Activated CD8-positive, alpha-beta T cell treated with anti-CD3 and anti-CD28 coated beads, Interleukin-2, amount 10 ng/mL, durations not matched to agents 7 days and 5 days (primary cell): ENCODE measurements at places on chromosomes 12 and 14. TPM values are rescaled to one million over a fixed set of nuclear protein-coding genes. Genes with fewer than 3 reads are reported as not detected.

DNA sequence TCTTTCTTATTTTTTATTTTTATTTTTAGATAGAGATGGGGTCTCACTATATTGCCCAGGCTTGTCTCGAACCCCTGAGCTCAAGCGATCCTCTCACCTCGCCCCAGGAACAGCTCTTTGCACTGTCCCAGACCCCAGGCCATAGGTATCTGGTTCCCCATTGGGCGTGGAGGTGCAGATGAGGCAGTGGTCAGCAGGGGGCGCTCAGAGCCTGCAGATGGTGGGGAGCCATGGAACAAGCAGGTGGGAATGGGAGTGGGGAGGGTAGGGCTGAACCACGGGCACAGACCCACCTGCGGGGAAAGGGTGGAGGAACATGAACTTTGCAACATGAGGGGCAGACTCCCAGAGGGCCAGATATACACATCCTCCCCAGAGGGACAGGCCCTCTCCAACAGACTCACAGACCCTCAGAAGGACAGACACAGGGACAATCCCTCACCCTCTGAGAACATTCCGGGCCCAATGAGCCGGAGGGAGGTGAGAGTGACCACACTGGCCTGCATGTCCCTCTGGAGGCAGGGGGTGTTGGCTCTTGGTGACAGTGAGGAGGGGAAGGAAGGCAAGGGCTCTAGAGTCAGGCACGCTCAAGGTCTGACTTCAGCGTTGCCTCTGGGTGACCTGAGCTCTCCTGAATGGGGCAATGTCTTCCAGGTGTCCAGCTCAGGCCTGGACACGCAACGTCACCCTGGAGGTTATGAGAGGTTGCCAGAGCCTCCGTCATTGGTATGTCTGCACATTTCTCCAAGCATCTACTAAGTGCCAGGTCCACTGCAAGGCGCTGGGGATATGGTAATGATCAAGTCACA is 34.9 kb downstream of the KRT80 start:
- peak; percentile 81 for DNase-seq

GRCh38 chr12:92487138-92487485 is 215.7 kb upstream of the PLEKHG7 start:
- no peak for DNase-seq

The TMPRSS12 gene
- not detected for total RNA-seq

GRCh38 chr12:109753054-109753401 is 39.4 kb downstream of the FAM222A start:
- no peak for DNase-seq

- no peak for DNase-seq
Measured at GRCh38 chr14:95668235-95668772, 17.9 kb upstream of the TCL1B start.

GRCh38 chr12:109359131-109359690 is 11.5 kb downstream of the MYO1H start:
- DNase-seq, result no peak

DNA sequence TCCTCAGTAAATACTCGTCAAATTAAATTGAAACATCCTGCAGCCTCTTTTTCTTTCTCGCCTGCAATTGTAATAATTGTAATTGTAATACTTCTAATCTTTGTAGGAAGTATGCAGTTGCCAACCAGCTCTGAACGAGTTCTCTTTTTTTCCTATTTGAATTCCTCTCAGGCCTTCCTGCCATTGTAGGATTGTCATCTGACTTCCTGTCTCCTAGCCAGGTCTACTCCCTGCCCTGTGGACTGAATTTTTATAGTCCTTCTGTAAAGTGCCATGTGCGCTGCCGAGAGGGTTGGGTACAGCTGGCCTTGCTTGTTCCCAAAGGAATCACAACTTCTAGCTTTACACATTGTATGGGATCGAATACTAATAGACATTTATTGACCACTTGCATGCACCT is 183.3 kb downstream of the SSPN start:
- DNase-seq, result no peak

The GYS2 gene
- total RNA-seq, result not detected

The UBR7 gene
- total RNA-seq, result 39.0 TPM

The MYH6 gene
- total RNA-seq, result not detected

The MYL2 gene
- not detected for total RNA-seq

- DNase-seq, result peak; percentile 32
Measured at GRCh38 chr14:23299211-23299957, 3.3 kb downstream of the PPP1R3E start.

The ACRBP gene
- total RNA-seq, result 0.76 TPM

DNA sequence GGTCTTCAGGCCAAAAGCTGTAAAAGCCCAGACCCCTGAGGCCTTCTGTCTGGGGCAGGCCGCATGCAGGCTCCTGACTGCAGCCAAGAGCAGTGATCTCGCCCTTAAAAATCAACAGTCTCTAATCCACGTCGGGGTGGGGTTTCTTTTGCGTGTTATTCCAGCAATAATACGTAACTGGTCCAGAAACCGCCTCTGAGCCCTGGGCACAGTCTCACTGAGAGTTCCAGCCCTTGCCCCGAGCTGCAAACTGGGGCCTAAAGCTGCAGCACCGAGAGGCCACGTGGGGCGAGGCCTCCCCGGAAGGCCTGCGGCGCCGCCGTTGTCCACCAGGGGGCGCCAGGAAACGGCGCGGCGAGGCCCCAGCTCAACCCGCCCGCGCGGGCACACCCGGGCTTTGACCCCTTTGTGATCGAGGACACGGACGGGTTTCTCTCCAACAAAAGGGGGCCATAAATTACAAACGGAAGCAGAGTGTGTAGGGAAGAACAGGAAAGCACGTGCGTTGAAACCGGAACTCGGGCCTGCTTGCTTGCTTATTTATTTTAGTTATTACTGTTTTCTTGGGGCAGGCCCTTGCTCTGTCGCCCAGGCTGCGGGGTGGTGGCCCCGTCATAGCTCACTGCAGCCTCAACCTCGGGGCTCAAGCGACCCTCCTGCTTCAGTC is 87.2 kb downstream of the NINJ2 start:
- peak; percentile 88 for DNase-seq

DNA sequence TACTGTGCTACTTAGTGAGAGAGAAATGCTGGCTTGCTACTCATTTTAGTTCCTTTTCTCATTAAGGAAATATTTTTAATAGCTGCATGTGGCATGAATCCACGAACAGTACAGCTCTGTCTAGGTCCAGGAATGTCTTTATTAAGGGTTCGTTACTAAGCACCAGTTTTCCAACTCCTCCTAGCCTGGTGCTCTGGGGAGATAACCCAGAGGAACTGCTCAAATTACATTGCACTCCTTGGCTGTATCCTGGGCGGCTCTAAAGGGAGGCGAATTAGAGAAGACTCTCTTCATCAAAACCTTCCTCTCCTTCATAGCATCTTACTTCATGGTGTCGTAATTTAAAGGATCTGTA is 101.3 kb downstream of the PPM1A start:
- no peak for DNase-seq

DNA sequence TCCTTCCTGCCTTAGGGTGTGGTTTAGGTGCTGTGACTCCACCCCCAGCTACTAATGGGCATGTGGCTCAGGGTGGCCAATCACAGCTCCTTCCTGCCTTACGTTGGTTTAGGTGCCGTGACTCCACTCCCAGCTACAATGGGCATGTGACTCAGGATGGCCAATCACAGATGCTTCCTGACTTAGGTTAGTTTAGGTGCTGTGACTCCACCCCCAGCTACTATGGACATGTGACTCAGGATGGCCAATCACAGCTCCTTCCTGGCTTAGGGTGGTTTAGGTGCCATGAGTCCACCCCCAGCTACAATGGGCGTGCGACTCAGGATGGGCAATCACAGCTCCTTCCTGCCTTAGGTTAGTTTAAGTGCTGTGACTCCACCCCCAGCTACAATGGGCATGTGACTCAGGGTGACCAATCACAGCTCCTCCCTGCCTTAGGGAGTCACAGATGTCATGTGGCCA is 163.9 kb downstream of the TBX5 start:
- DNase-seq, result no peak

The CCDC85C gene
- total RNA-seq, result 8.9 TPM

GRCh38 chr12:26537126-26537525 is 295.9 kb downstream of the ITPR2 start:
- DNase-seq, result no peak

The LGALS3 gene
- total RNA-seq, result 34.4 TPM

DNA sequence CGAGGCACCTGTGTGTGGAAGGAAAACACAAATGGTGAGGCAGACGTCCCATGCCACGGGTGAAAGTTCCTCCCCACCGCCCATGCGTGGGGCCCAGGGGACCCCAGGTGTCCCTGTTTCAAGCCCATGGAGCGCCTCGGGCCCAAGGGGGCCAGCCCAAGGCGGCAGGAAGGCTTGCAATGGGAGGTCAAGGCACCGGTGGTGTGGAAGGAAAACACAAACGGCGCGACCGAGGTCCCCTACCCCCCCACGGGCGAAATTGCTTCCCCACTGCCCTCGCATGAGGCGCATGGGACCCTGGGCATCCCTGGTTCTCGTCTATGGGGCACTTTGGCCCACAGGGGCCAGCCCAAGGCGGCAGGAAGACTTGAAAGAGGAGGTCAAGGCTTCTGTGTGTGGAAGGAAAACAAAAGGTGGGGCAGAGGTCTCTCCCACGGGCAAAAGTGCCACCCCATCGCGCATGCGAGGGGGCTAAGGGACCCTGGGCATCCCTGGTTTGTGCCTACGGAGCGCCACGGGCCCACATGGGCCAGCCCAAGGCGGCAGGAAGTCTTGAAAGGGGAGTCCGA is 379.4 kb downstream of the ALG10 start:
- no peak for DNase-seq

- peak; percentile 48 for DNase-seq
Measured at GRCh38 chr14:106507354-106507753, 981.0 kb downstream of the TMEM121 start.

- peak; percentile 13 for DNase-seq
Measured at GRCh38 chr12:52631264-52631663, 12.9 kb upstream of the KRT73 start.

GRCh38 chr14:97077687-97078086 is 280.5 kb downstream of the VRK1 start:
- no peak for DNase-seq

DNA sequence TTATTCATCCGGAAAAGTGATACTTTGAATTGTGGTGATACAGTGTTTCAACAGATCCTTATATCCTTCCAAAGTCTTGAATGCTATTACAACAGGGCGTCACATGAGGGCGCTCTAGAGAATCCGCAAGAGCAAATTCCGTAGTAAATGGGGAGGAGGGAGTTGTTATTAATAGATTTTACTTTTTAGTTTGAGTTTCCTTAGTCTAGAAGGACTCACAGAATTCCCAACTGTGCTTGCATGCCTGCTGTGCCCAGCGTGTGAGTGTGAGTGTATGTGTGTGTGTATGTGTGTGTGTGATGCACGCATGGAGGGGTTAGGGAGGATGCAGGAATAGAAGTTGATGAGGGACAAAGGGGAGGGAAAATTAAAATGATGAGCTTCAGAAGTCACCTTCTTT is 375.3 kb downstream of the C12orf75 start:
- peak; percentile 28 for DNase-seq

The STAC3 gene
- total RNA-seq, result 7.5 TPM

The ACVRL1 gene
- total RNA-seq, result not detected

DNA sequence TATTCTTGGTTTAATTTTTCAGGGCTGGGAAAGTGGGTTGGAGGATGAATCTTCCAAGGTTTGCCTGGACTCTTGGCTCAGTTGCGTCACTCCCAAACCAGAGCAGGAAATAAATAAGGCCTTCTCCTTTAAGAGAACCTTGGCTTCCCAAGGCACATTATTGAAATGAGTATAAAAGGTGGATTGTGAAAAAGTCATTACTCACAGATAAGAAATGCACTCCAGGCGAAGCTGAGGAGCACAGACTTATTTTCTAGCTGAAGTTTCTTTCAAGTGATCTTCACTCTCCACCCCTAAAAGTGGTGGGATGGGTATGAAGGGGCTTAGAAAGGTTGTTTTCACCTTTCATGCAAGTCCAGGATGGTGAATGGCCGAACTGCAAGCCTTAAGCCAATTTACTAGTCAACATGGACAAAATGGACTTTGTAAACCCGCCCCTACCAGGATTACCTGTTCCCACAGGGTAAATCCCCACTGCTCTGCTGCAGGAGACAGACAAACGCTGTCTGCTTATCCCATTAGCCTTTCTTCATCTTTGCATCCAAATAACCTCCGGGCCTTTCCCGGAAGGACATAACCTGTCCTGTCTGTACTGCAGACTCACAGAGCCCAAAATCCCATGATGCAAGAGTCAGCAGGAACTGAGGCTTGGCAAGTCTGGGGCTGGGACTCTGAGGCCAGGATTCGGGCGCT is 207.6 kb downstream of the BCL11B start:
- peak; percentile 10 for DNase-seq

- peak; percentile 51 for DNase-seq
Measured at GRCh38 chr12:107368586-107368985, 275.2 kb upstream of the CRY1 start.

DNA sequence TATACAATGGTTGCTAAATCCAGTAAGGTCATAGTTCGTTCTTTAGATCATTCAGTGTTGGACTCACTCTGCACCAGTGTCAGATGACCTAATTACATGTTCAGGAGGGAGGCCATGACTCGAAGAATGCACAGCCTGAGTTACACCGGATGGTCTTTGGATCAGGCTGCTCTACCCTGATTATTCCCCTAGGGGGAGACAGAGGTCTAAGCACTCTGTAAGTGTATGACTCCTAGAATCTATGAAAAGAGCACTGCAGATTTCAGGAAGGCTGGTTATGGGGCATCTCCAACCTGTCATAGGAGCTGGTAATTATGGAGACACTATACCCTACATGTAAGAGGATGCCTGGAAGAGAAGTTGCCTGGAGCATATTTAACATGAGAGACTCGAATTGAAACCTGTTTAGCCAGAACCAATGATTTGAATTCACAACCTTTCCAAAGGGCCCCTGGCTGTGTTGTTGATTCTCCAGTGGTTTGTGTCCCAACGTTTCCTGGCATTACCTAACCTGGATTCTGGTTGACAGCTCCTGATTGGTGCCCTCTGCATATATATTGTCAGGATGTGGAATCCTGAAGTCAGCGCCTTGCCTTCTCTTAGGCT is at the start of gene MUCL1:
TSS of gene MUCL1 (plus strand) at position 584 of the 606 bp plus-strand sequence. CDS start 67 bp downstream, outside the sequence.
- DNase-seq, result peak; percentile 87

The CLEC4C gene
- total RNA-seq, result not detected

The PLBD1 gene
- total RNA-seq, result not detected

The TAS2R9 gene
- not detected for total RNA-seq

GRCh38 chr12:69880571-69880970 is 55.5 kb downstream of the MYRFL start:
- DNase-seq, result no peak

DNA sequence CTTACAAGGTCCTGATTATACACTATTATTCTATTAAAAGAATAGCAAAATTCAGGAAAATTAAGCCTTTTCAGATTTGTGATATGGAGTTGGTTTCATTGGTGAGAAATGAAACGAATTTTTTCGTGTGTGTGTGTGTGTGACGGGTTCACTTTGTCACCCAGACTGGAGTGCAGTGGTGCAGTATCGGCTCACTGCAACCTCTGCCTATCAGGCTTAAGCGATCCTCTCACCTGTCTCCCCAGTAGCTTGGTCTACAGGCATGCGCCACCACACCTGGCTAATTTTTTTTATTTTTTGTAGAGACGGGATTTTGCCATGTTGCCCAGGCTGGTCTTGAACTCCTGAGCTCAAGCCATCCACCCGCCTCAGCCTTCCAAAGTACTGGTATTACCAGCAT is 9.7 kb downstream of the PCBP2 start:
- no peak for DNase-seq

DNA sequence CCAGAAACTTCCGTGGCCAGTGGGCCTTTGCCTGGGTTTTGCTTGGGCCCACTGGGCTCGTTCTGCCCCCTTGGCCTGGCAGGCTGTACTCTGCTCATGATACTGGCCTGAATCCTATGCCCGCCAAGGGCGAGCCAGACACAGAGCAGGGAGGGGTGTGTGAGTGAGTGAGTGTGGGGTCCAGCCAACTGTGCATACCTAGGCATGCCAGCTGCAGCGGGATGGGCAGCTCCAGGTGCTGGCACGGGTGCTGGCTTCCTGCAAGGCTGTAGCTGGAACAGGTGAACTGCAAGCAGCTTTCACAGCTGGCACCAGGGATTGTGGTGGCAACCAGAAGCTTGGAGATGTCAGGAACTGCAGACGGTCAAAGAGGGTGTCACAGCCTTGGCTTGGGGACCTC is 1276.4 kb downstream of the SLC16A7 start:
- no peak for DNase-seq
